ENCODE measurements at places on chromosomes 6 and 20. TPM values are rescaled to one million over a fixed set of nuclear protein-coding genes. Genes with fewer than 3 reads are reported as not detected.

SNAP91 gene
- 0.78 TPM for polyA plus RNA-seq

ASIP gene
- not detected for polyA plus RNA-seq

KHDC1L gene
- not detected for polyA plus RNA-seq

BANF2 gene
- not detected for polyA plus RNA-seq

PCSK2 gene
- polyA plus RNA-seq = 4.2 TPM

SAMD10 gene
- polyA plus RNA-seq = 2.0 TPM

ESR1 gene
- polyA plus RNA-seq = 0.16 TPM

ALDH8A1 gene
- 0.56 TPM for polyA plus RNA-seq

SLC22A7 gene
- polyA plus RNA-seq = not detected

OLIG3 gene
- polyA plus RNA-seq = not detected

HRH3 gene
- 0.10 TPM for polyA plus RNA-seq

BLCAP gene
- polyA plus RNA-seq = 150 TPM

AIF1 gene
- polyA plus RNA-seq = 180 TPM

ASCC3 gene
- 7.0 TPM for polyA plus RNA-seq

RGL2 gene
- 49.0 TPM for polyA plus RNA-seq

CBLN4 gene
- 0.10 TPM for polyA plus RNA-seq

TTPAL gene
- 12.6 TPM for polyA plus RNA-seq

CRIP3 gene
- polyA plus RNA-seq = 0.61 TPM

PRDM1 gene
- 3.1 TPM for polyA plus RNA-seq

TAAR8 gene
- polyA plus RNA-seq = not detected

BMP2 gene
- 10.5 TPM for polyA plus RNA-seq

TCF21 gene
- 0.78 TPM for polyA plus RNA-seq

MEI4 gene
- not detected for polyA plus RNA-seq

FAM83C gene
- polyA plus RNA-seq = 0.03 TPM

OR2B6 gene
- polyA plus RNA-seq = not detected

ANKRD6 gene
- polyA plus RNA-seq = 4.1 TPM

SAMD5 gene
- polyA plus RNA-seq = 0.32 TPM

SLC17A2 gene
- not detected for polyA plus RNA-seq

TPD52L2 gene
- polyA plus RNA-seq = 34.8 TPM

NFATC2 gene
- polyA plus RNA-seq = 1.0 TPM

FRK gene
- polyA plus RNA-seq = 0.28 TPM

EPPIN gene
- not detected for polyA plus RNA-seq

EFCAB8 gene
- polyA plus RNA-seq = 0.02 TPM

RIMS1 gene
- polyA plus RNA-seq = 0.10 TPM

HLA-DQB1 gene
- 43.3 TPM for polyA plus RNA-seq

SH3BGRL2 gene
- 5.4 TPM for polyA plus RNA-seq

KHDC1 gene
- polyA plus RNA-seq = 2.0 TPM

C4B gene
- 207 TPM for polyA plus RNA-seq

HLA-DOA gene
- 1.6 TPM for polyA plus RNA-seq

BCAS1 gene
- 4.8 TPM for polyA plus RNA-seq

RSPO3 gene
- polyA plus RNA-seq = 1.3 TPM

WFDC10B gene
- polyA plus RNA-seq = not detected
